ENCODE measurements at places on chromosomes 5 and 9.

- no peak for DNase-seq
These were observed 16.6 kb upstream of the EGFL7 start for GRCh38 chr9:136645903-136646754.

GRCh38 chr5:169503886-169504285, 79.7 kb upstream of the SPDL1 start:
- no peak for DNase-seq

DNA sequence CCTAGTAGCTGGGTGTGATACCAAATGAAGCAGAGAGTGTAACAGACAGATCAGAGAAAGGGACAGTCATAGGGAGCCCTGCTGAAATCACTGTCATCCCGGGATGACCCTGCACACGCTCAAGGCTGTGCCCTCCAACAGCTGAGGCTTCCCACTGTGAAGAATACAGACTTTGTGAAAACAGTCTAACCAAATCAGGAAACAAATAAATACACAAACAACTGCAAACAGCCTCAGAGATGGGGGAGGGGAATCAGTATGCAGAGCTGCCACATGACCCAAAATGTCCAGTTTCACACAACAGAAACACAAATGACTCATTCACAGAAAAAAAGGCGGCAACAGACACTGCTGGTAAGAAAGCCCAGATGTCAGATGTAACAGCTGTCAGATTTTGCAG, 101.9 kb downstream of the ADAMTS2 start:
- DNase-seq: no peak

DNA sequence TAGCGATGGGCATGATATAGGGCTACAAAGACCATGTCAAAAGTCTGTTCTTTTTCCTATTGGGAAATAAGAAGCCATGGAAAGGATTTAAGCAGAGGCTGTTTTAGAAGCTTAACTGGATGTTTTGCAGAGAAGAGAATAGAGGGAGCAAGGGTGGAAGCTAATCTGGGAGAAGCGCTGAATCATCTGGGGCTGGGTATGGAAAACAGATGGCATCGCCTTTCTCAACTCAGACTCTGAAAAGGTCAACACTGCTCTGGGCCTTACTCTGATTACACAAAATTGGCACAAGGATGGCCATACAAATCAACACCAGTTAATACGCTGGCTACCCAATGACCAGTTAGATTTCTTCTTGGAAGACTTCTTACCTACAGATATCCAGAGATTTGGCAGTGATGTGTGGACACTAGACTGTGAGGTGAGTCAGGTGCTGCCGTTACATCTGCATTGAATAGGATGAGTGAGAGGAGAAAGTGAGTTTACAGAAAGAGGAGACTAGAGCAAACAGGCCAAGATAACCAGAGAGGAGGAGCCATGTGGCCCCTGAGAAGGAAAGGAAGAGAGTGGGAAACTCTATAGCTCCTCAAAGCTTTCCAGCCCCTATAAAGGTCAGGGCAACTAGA, 6.2 kb upstream of the TCERG1 start:
- no peak for DNase-seq

- no peak for DNase-seq
These were observed 139.5 kb upstream of the KLF9 start for GRCh38 chr9:70553707-70554673.

- no peak for DNase-seq
These were observed 878.9 kb upstream of the WWC1 start for GRCh38 chr5:167412556-167412955.

- DNase-seq: no peak
These were observed 59.0 kb upstream of the BARX1 start for GRCh38 chr9:94014066-94014654.

- DNase-seq: no peak
These were observed 2.5 kb upstream of the HNRNPAB start for GRCh38 chr5:178201927-178202235.

DNA sequence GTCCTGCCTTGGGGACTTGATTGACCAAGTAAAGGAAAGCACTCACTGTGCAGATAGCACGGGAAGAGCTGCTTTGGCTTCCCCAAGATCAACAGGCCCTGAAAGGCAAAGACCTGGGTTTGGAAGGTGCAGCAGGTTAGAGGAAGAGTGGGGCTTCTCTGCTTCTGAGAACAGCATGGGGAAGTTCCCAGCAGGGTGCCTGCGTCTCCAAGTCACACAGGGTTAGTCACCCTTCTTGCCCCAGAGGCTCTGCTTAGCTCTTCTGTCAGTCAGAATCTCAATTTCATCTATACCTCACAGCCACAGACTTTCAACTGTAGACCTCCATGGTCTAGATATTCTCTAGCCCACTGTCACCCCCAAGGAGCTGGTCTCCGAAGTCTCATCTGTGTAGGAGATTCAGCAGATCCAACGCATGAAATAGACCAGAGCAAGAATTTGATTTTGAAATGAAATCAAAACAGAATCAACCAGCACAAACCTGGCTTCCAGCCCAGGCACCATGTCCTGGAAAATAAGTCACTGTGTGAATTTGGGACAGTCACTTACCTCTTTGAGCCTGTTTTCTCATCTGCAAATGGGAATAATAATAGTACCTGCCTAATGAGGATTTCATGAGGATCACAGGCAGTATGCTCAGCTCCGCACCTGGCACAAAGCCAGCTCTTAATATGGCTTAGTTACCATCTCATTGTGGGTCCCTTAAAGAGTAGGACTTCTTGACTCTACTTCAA, 64.0 kb downstream of the SFXN1 start:
- DNase-seq: peak; percentile 37

DNA sequence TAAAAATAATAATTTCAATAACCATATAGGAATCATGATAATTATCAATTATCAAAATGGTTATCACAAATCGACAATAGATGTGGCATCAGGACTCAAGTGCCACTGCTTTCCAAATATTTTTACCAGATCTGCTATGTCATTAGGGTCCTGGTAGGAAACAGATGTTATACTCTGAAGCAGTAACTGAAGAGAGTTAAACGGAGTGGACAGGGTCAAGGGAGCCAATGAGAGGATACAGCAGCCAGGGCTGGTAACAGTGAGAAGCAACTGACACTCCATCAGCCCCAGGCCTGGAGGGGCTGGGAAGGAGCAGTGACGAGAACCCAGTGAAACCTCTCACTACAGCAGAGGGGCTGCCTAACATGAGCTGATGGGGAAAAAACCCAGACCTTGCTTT, 322.4 kb downstream of the NPR3 start:
- DNase-seq: no peak

- DNase-seq: no peak
These were observed 616.6 kb downstream of the TLE1 start for GRCh38 chr9:81072758-81073157.

GRCh38 chr9:14238518-14238917, 75.4 kb downstream of the NFIB start:
- no peak for DNase-seq

DNA sequence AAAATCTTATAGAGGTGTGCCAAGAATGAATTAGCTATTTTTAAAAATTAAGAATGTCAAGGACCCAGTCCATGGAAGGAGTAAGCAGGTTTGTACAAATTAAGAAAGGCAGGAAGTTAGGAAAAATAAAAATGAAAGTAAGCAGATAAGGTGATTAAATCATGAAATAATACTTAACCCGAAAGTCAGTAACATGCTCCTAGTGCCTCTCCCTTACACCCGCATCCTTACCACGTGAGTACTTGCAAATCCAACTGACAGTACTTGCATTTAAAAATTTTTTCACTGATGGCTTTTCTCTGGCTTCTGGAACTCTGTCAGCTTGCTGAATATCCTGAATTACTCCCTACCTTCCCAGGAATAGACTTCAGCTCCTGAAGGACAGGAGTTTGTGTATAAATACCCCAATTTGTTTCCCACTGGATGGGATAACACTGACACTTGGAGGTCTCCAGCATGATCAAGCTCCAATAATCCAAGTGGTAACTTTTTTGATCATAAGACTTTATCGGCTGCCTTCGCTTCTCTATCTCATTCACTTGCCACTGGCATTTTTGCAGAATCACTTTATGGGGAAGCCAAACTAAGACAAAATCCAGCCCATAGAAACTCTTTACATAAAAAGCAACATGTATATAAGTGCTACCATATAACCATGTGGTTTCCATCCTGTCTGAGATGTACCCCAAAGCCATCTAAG, 41.6 kb upstream of the RICTOR start:
- DNase-seq: no peak

DNA sequence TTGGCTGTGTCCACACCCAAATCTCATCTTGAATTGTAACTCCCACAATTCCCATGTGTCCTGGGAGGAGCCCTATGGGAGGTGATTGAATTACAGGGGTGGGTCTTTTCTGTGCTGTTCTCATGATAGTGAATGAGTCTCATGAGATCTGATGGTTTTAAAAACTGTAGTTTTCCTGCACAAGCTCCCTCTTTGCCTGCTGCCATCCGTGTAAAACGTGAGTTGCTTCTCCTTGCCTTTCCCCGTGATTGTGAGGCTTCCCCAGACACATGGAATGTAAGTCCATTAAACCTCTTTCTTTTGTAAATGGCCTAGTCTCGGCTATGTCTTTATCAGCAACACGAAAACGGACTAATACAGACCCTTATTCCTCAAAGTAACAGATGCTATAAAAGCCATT, 94.1 kb downstream of the DOCK2 start:
- DNase-seq: no peak

- no peak for DNase-seq
These were observed 12.0 kb downstream of the MACROH2A1 start for GRCh38 chr5:135386886-135387628.

DNA sequence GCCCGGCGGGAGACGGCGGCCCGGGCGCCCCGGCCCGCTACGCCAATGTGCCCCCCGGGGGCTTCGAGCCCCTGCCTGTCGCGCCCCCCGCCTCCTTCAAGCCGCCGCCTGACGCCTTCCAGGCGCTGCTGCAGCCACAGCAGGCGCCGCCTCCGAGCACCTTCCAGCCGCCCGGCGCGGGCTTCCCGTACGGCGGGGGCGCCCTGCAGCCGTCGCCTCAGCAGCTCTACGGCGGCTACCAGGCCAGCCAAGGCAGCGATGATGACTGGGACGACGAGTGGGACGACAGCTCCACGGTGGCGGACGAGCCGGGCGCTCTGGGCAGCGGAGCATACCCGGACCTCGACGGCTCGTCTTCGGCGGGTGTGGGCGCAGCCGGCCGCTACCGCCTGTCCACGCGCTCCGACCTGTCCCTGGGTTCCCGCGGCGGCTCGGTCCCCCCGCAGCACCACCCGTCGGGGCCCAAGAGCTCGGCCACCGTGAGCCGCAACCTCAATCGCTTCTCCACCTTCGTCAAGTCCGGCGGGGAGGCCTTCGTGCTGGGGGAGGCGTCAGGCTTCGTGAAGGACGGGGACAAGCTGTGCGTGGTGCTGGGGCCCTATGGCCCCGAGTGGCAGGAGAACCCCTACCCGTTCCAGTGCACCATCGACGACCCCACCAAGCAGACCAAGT, 723 bp downstream of the SNX18 start:
- peak; percentile 59 for DNase-seq

DNA sequence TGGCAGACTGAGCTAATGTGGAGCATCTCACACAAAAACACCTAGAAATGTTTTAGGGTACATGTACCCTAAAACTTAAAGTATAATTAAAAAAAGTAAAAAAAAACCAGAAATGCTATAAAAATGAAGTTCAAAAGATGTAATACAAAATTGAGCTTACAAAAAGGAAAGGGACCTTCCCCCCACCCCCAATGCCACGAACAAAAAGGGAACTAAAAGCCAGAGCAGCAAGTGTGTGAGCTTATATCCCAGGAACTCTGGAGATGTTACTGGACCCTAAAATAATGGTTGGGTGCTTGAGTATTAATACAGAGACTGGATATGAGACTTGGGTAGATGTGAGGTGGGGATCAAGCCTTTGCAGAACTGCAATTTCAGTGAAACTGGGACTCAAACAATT, 11.0 kb downstream of the SPATA9 start:
- DNase-seq: no peak

DNA sequence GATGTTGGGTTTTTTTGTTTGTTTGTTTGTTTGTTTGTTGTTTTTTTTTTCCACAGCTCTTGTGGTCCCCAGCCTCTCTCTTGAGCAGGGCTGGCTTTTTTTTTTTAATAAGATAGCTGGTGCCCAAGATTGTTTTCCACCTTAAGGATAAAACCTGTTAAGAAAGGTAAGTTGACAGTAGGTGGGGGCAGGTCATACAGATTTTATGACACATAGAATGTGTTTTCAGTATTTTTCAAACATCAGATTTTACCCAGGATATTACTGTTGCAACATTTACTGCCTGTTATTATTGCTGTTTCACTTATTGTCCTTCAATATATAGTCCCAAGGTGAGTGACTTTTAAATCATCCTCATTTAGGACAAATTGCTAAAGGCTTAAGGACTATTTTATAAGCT, 3.9 kb upstream of the IL7R start:
- no peak for DNase-seq

DNA sequence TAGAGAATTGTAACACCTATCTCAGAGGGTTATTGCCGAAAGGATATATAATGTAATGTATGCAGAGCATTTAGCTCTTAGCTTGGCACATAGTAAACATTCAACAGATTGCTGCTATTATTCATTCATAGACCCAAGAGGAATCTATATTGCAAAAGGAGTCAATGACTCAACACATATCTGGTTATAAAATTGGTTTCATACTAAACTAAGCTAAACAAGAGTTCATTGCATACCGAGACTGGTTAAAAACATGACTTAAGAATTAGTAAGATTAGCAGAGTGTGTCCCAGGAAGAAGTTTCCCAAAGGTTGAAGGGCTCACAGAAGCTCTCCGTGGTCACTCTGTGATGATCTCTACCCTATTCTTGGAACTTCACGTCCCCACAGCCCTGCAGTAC, 339.6 kb upstream of the CCNH start:
- DNase-seq: no peak

DNA sequence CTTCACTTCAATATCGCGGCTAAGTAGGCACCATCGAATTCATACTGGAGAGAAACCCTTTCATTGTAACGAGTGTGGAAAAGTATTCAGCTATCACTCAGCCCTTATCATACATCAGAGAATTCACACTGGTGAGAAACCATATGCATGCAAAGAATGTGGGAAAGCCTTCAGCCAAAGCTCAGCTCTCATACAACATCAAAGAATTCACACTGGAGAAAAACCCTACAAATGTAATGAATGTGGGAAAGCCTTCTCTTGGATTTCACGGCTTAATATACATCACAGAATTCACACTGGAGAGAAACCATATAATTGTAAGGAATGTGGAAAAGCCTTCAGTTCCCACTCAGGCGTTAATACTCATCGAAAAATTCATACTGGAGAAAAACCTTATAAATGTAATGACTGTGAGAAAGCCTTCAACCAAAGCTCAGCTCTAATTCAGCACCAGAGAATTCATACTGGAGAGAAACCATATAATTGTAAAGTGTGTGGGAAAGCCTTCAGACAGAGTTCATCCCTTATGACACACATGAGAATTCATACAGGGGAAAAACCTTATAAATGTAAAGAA, 9.5 kb downstream of the ZNF879 start:
- no peak for DNase-seq

GRCh38 chr9:5336688-5337087, 3.0 kb downstream of the RLN1 start:
- no peak for DNase-seq
